ENCODE measurements at places on chromosomes 12 and 14.

- no peak for DNase-seq
Measured at GRCh38 chr12:88723219-88723618, 142.9 kb upstream of the KITLG start.

- no peak for DNase-seq
Measured at GRCh38 chr12:80849337-80849736, 88.4 kb downstream of the LIN7A start.

DNA sequence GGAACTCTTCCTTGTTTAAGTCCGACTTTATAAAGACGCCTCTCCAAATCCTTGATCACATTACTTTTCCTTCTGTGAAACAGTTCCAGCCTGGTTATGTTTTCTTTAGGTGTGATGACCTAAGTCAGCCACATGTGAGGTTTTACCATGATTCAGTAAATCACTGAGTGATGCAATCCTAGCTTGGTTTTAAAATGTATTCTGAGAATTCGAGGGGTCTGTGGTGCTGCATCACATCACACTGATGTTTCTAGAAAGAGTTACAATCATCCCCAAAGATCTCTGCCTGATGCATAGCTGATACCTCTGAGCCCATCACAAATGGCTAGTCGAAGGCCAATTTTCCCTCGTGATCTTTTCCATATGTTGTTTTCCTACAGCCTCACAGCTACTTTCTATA lies 152.7 kb downstream of the ANO2 start:
- DNase-seq = no peak

GRCh38 chr14:64476438-64476837 lies 11.1 kb downstream of the AKAP5 start:
- DNase-seq = no peak

GRCh38 chr14:81427348-81428058 lies 27.4 kb upstream of the STON2 start:
- no peak for DNase-seq

DNA sequence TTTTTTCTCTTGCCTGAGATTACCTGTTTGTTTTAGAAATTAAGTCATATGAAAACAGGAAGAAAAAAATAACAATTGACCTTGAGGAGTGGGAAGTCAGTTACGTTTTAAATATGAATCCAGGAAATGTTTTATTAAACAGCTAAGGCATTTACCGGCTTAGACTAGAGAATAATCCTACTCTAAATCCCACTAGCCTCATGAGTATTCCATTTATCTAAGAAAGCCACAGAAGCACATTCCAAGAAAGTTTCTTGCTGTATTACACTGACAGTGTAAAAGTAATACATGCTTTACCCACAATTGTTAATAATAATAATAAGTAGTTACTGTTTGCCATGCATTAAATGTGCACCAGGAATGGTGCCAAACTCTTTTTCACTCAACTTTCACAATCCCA lies 90.9 kb downstream of the BMP4 start:
- no peak for DNase-seq

DNA sequence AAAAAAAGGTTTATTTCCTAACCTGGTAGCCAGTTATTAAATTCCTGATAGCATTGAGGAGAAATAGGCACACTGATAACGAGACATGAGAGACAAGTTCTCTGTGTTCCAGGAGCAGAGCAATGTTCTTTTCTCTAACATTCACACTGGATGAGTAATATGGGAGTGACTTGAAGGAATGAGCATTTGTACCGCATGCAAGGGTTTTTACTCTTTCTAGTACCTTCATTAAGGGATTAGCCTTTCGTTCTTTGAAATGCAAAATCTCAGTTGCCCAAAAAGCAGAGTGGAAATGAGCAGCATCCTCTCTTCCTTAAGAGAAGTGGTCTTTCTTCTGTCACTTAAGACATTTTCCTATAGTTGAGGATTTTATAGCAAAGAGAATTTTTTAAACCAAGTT lies 54.7 kb downstream of the FGD4 start:
- DNase-seq = no peak

GRCh38 chr14:90619911-90620310 lies 196.3 kb downstream of the TTC7B start:
- DNase-seq = no peak

GRCh38 chr12:62934239-62934798 lies 631 bp downstream of the PPM1H start:
- no peak for DNase-seq

DNA sequence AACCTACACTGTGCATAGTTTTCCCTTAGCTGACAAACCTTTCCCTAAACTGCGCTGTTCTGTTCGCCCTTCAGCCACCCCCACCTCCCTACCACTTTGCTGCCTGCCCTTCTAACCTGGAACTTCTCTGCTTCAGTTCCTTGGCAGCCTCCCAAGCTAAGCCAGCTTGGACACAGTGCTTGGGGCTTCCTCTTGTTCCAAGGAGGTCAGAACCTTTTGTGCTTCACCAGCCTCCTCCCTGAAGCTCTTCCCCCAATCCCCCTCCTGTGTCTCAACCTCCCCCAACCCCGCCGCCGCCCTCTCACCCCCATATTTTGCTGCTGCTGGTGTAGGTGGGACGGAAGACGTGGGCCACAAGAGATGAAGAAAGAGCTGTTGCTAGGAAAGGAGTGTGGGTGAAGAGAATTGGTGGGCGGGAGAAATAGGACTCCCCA lies 8.1 kb upstream of the RIC8B start:
- no peak for DNase-seq

GRCh38 chr14:59069163-59069854 lies 119.2 kb upstream of the DAAM1 start:
- DNase-seq = no peak

DNA sequence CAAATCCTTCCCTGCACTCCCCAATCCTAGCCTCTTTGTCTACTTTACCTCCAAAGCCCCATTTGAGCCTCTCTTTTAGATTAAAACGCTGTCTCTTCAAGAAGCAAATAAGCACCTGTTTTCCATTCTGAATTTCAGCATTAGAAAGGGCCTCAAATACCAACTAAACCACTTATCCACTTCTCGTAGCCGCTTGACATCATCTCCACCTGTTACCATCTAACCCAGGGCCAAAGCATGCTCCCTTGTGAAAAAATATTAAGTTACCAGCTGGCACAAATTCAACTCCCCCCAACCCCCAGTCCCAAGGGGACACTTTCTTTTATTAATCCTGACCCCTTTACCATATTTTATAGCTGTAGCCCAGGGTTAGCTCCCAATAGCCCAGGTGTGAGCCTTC lies 43.1 kb downstream of the GPHB5 start:
- DNase-seq = no peak

GRCh38 chr14:76581592-76581991 lies 179.7 kb upstream of the VASH1 start:
- no peak for DNase-seq

DNA sequence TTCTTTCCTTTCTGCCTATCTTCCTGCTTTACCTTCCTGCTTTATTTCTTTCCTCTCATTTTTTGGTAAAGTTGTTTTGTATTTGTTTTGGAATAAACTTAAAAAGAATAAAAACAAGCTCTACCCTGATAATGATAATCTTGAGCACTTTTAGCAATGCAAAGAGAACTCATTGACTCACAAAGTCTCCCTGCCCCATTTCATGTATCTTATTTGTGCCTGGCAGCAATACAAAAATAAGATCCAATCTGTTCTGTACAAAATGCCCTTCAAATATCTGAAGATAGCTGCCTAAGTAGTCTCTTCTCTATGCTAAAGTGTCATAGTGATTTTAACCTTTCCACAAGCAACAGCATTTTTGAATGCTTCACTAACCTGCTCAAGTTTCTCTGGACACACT lies 31.1 kb upstream of the ETNK1 start:
- DNase-seq = no peak

- no peak for DNase-seq
Measured at GRCh38 chr12:51222461-51222860, 4.6 kb upstream of the POU6F1 start.

DNA sequence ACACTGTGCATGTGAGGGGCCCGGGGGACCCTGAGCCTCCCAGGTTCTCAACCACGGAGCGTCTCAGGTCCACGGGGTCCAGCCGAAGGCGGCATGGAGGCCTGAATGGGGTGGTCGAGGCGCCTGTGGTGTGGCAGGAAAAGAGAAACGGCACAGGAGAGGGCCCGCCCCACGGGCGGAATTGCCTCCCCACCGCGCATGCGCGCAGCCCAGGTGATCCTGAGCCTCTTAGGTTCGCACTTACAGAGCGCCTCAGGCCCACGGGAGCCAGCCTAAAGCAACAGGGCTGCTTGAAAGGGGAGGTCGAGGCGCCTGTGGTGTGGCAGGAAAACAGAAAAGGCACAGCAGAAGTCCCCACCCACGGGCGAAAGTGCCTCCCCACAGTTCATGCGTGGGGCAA lies 311.0 kb downstream of the ALG10 start:
- DNase-seq = no peak

- DNase-seq = no peak
Measured at GRCh38 chr12:105352052-105352451, 21.6 kb downstream of the C12orf75 start.

DNA sequence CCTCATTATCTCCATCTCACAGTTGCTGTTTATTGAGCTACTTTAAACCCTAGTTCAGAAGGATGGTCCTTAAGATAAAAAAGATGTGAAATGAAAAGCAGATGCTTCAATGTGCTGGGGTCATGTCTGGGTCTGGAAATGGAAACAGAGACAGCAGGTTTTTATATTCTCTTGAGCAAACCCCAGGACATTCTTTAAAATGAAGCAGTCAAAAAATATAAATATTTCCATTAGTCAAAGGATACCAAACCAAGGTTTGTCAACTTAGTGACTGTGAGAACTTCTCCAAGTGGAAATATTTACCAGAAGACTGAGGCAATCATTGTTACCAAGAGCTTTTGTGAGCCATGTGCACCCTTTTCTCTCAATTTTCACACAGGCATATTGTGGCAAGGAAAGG lies 102.5 kb upstream of the DIO2 start:
- no peak for DNase-seq

DNA sequence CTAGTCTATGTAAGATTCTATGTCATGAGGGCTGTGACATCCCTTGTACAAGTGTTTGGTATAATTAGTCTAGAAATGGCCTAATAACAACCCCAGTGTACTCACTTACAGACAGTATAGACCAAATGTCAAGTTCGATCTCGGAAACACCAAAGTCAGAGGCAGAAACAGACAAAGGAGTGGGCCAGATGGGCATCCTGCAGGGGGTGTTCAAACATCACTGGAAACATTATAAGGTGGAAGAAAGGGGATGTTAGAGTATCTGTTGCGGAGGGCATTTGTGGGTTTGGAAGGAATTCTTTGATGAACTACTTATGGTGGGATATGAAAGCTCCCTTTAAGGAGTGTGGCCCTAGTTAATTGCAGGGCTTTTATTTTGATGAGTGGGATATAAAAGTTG lies 134.6 kb downstream of the ESR2 start:
- DNase-seq = no peak

DNA sequence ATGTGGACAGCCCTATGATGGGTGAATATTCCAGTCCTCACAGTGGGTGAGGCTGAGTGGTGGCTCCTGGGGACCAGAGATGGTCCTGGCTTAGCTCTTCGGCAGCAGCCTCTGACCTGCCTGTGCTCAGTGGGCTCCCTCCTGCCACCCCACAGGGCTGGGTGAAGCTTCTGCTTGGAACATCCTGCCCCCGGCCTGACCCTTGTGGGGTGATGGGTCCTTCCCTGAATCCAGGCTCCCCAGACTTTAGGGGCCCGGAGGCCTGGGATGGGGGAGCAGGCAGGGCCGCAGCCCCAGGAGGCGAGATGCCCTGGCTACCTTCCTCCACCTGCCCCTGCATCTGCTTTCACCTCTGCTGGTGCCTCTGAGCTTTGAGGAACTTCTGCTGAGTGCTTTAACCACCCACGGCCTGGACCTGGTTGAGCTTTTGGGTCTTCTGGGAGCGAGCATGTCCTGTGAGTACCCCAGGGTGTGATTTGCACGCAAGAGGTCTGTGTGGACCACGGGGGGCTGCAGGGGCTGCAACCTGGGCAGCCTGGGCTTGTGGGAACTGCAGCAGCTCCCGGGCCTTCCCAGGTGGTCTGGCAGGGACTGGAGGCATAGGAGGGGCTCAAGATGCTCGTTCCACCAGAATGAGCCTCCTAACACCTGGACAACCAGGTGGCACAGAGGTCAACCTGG lies 159.5 kb downstream of the KIF26A start:
- DNase-seq = no peak

GRCh38 chr12:13156277-13156676 lies 40.2 kb upstream of the EMP1 start:
- DNase-seq = no peak

- DNase-seq = no peak
Measured at GRCh38 chr12:76109879-76110278, 25.4 kb upstream of the NAP1L1 start.

DNA sequence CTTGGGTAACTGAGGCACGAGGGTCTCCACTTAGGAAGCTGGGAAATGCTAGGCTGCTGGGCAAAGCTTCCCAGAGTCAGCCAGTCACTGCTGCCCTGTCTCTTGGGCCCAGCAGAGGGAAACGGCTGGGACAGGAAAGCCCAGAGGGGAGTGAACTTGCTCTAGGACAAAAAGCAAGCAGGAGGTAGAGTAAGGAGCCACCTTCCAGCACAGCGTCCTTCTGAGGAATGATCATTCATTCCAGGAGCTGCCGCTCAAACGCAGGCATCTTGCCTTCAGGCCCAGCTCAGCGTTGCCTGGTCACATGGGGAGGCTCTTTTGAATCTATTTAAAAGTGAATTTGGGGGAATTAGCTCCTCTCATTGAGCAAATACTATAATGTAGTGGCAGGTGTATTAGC lies 118.6 kb downstream of the CRACR2A start:
- DNase-seq = no peak

DNA sequence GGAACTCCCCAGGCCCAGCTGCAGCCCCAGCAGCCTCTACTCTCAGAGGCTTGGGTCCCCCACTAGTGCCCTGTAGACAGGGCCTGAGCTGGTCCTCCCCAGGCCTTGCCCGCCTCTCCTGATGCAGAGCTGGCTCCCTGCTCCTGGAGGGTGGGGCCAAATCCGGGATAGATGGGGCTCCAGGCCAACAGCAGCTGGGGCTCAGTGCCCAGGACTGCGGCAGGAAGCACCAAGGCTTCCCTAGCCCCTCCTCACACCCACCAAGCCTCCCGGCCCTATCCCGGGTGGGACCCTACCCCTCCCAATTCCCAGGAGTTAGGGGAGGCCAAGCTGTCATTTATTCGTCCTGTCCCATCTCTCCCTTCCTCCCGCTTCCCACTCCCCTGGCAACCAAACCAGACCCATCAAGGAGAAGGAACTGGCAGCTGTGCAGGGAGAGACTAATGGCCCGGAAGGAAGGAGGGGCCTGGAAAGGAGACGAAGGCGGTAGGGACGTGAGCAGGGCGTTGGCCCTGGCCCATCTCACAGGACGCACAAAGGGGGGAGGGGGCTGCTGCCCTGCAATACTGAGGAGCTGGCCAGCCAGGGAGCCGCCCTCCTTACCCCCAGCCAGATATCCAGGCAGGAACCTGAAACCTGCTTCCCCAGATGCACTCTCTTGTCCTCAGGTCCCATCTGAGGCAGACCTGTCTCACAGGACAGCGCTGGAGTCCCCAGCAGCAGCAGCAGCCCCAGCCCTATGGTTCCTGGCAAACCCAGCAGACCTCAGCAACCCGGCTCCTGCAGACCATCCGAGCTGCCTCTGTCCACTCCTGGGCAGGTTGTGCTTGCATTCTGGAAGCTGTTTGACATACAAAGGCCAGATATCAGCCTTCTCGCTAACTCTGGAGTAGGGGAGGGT lies 1.6 kb upstream of the PRPH start:
- DNase-seq = no peak

GRCh38 chr14:24102357-24103048 lies 8.4 kb downstream of the PCK2 start:
- DNase-seq = no peak

Data from activated naive CD4-positive, alpha-beta T cell treated with anti-CD3 and anti-CD28 coated beads, Interleukin-2, amount 50 U/mL, for 72 hours (primary cell).